ENCODE measurements at places on chromosomes 6 and 20. TPM values are rescaled to one million over a fixed set of nuclear protein-coding genes. Genes with fewer than 3 reads are reported as not detected.

Gene OPRM1
- not detected for total RNA-seq

Gene MCCD1
- total RNA-seq, result not detected

Gene KCNK17
- not detected for total RNA-seq

Gene GNRH2
- 1.5 TPM for total RNA-seq

Gene SPEF1
- total RNA-seq, result 0.16 TPM

Gene TFAP2D
- total RNA-seq, result not detected

Gene PRSS16
- 0.82 TPM for total RNA-seq

Gene DDX39B
- total RNA-seq, result 477 TPM

Gene TMEM217
- total RNA-seq, result 3.2 TPM

Gene DHX35
- total RNA-seq, result 10.8 TPM

Gene FHL5
- not detected for total RNA-seq

Gene MATN4
- 0.39 TPM for total RNA-seq

Gene MCHR2
- not detected for total RNA-seq

Gene SEMG1
- not detected for total RNA-seq

Gene TFAP2C
- not detected for total RNA-seq

Gene SH3BGRL2
- 0.13 TPM for total RNA-seq

Gene PRDM13
- total RNA-seq, result not detected

Data from activated CD8-positive, alpha-beta T cell treated with anti-CD3 and anti-CD28 coated beads, Interleukin-2, amount 10 ng/mL, durations not matched to agents 7 days and 5 days (primary cell).